ENCODE measurements at places on chromosomes 13 and 19.

DNA sequence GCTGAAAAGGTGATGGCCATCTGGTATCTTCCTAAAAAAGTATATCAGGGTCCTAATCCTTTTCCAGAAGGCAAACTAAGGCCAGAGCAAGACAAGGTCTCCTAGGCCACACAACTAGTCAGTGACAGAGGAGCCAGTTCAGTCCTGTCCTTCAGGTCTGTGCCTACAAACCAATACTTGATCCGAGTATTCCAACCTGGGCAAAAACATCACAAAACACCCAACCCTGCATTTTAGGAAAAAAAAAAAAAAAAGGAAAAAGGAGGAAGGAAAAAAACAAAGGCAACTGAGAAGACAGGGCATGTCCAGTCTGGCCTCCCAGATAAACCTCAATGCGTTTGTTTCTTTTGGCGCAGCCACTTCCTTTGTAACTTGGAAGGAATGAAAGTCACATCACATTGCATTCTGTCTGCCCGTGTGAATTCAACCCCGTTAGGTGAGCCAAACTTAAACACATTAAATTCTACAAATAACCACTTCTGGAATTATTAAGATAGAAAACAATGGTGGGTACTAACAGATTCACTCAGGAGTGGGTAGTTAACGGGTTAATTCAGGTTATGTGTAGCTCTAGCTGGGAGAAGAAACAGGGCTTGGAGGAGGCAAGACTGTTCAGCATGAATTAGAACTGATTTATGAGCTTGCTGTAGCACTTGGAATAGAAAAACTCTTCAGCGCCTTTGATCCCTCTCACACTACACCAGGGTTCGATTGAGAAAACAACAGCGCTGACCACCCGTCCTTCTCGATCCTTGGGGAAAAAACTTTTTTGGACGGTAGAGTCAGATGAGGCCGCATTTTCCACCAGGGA, 43.0 kb upstream of the HNRNPA1L2 start:
- DNase-seq = no peak

DNA sequence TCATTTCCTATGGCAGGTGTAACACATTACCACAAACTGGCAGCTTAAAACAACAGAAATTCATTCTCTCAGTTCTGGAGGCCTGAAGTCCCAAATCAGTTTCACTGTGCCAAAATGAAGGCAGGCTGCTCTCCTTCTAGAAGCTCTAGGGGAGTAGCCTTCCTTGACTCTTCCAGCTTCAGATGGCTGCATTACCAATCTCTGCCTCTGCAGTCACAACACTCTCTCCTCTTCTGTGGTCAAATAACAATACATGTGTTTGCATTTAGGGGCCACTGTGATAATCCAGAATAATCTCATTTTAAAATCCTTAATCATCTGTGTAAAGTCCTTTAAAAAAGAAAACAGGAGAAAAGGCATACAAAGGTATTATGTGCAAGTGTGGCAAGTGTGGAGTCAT, 7.8 kb downstream of the DIAPH3 start:
- no peak for DNase-seq

GRCh38 chr13:79374578-79374977, 31.5 kb downstream of the RBM26 start:
- DNase-seq = no peak

DNA sequence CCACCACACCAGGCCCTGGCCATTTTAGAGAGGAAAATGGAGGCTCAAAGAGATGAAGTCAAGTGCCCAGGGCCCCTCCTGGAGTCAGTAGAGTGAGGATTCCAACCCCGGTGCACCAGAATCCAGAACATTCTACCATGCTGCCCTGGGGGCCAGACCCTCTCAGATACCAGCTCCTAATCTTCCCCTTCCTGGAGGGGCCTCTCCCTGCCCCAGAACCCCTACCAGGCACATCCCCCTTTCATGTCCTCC, 11.1 kb downstream of the CAPN12 start:
- no peak for DNase-seq

- no peak for DNase-seq
Observed at GRCh38 chr19:38921420-38922274, 8.9 kb downstream of the SARS2 start.

- DNase-seq = no peak
Observed at GRCh38 chr13:53605326-53605725, 576.7 kb downstream of the OLFM4 start.

DNA sequence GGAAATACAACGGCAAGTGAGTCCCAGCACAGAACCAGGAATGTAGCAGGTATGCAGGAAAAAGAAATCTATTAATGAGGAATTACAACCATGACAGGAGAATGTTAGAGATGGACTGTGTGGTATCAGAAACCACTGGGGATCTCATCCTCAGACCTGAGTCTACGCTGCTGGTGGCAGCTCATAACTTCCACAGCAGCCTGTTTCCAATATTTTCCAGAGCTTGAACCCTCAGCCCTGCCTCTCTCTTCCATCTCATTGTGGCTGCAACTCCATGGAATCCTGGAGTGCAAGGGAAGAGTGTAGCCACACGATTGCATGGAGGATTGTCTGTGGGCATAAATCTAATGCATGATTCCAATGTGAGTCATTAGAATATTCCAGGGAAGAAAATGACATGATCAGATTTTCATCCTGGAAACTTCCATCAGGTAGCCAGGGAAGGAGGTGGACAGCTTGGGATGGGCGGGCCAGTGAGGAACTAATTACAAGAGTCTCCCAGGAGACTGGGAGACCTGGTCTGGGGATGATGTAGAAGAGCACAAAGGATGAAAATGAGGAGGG, 14.9 kb downstream of the PLA2G4C start:
- no peak for DNase-seq

GRCh38 chr19:49340069-49340864, 5.1 kb downstream of the CD37 start:
- no peak for DNase-seq

- DNase-seq = no peak
Observed at GRCh38 chr19:19748249-19748938, 15.5 kb upstream of the ZNF14 start.

DNA sequence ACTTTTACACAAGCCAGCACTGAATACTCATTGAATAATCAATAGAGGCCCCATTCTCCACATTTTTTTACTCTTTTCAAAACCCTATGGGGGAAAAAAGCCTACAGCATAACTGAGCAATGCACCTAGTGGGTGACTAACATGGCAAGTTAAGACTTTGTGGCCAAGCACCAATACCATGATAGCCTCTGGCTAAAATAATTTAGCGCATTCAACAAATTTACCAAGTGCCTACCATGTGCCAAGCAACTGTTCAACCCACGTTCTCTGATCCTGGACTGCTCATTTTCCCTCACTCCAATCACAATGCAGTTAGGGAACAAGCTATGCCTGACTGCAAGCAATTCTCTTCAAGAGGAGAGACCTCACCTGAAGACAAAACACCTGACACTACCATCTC, 3.0 kb downstream of the ANKRD10 start:
- no peak for DNase-seq

- no peak for DNase-seq
Observed at GRCh38 chr19:54002495-54003315, 11.3 kb downstream of the CACNG6 start.

GRCh38 chr19:18830488-18830887, 1.3 kb upstream of the UPF1 start:
- DNase-seq = no peak

DNA sequence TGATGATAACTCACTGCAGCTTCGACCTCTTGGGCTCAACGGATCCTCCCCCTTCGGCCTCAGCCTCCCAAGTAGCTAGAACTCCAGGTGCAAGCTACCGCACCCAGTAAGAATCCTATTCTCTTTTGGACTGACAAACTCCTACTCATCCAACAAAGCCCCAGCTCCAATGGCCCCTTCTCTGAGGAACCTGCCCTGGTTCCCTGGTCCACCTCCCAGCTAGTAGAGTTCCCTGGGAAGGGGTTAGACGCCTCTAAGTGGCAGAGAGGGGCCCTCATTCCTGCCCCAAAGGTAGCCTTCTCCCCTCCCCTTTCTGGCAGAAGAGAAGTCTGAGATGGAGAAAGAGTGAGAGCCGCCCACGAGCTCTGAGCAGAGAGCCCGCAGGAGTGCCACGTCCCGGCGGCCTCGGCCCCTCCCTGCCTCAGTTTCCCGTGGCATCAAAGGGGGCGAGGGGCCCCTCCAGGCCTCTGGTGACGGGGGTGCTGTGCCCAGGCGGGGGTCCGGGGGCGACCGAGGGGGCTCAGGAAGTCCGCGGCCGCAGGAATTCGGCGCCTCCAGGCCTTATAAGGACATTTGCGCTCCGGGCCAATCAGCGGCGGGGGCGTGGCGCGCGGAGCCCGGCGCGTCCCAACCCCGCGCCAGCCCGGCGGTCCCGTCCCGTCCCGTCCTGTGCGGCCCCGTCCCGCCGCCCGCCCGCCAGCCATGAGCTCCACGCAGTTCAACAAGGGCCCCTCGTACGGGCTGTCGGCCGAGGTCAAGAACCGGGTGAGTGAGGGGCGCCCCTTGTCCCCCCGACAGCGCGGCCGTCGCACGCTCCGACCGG, at the start of gene CNN2:
CNN2 (plus strand) TSS at position 649 of the 823 bp plus-strand sequence; CDS start at position 703, 54 bp downstream.
- DNase-seq = no peak

DNA sequence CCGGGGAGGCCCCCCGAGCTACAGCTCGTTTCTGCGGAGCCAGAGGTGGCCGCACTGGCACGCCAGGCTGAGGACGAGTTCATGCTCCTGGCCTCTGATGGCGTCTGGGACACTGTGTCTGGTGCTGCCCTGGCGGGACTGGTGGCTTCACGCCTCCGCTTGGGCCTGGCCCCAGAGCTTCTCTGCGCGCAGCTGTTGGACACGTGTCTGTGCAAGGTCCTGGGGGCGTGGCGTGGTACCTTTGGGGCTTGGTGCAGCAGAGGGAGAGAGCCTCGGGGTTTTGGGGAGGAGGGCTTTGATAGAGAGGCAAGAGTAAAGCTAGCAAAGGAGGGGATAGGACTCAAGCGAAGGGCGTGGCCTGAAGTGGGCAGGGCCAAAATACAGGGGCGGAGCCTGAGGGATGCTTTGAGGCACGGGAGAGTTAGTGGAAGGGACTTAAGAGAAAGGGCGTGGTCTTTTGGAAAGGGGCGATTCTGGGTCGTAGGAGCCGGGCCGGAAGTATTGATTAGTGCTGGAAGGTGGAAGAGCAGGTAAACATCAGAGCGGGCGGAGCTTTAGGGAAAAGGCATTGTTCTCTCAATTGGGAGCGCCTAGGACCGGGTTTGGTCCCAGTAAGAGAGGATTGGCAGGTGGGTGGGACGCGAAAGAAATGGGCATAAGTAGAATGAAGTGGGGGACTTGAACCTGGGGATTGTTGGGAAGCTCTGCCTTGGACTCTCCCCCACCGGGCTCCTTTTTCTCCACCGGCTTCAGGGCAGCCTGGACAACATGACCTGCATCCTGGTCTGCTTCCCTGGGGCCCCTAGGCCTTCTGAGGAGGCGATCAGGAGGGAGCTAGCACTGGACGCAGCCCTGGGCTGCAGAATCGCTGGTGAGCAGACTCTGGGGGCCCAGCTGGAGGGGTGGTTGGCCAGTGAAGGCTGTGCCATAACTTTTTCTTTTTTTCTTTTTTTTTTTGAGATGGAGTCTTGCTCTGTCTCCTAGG, 1.2 kb downstream of the PPM1N start:
- DNase-seq = no peak

DNA sequence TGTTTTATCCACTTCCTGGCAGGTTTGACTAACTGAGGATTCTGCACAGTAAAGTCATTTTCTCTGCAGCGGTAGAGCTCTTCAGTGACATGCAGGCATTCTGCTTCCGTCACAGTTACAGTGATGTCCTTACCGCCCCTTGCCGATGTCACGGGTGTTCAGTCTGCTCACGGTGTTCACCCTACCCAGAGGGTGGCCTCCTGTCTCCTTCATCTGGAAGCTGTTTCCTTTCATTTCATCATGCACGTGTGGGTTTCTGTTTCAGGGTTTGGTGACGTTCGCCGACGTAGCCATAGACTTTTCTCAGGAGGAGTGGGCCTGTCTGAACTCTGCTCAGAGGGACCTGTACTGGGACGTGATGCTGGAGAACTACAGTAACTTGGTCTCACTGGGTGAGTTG, 33.4 kb downstream of the ZNF331 start:
- no peak for DNase-seq

GRCh38 chr19:19597809-19598306, 20.6 kb downstream of the PBX4 start:
- DNase-seq = no peak

GRCh38 chr13:65435590-65435989, 1794.5 kb downstream of the PCDH9 start:
- DNase-seq = no peak

- no peak for DNase-seq
Observed at GRCh38 chr13:93996481-93996880, 483.0 kb downstream of the DCT start.

GRCh38 chr19:29191005-29191404, 21.9 kb downstream of the UQCRFS1 start:
- no peak for DNase-seq

- no peak for DNase-seq
Observed at GRCh38 chr19:17778251-17778967, 16.5 kb upstream of the B3GNT3 start.

- no peak for DNase-seq
Observed at GRCh38 chr19:52331757-52332156, 4.3 kb upstream of the ZNF610 start.
